ENCODE measurements at places on chromosomes 4 and X. TPM values are rescaled to one million over a fixed set of nuclear protein-coding genes. Genes with fewer than 3 reads are reported as not detected.

CYSLTR1 gene
- not detected for total RNA-seq

DRD5 gene
- total RNA-seq: not detected

ITGB1BP2 gene
- total RNA-seq: 1.4 TPM

EDA2R gene
- total RNA-seq: 0.05 TPM

PTPN13 gene
- 12.5 TPM for total RNA-seq

CCDC110 gene
- 0.05 TPM for total RNA-seq

MAPK10 gene
- 0.85 TPM for total RNA-seq

SRPK3 gene
- 1.6 TPM for total RNA-seq

TCEAL6 gene
- total RNA-seq: not detected

GPC3 gene
- 0.95 TPM for total RNA-seq

ITM2A gene
- total RNA-seq: 0.49 TPM

C4orf50 gene
- total RNA-seq: under 0.01 TPM

POF1B gene
- 0.08 TPM for total RNA-seq

NALF2 gene
- 1.5 TPM for total RNA-seq

CLCN4 gene
- total RNA-seq: 2.5 TPM

TBC1D8B gene
- 8.9 TPM for total RNA-seq

RAB33A gene
- 2.2 TPM for total RNA-seq

SCD5 gene
- 2.0 TPM for total RNA-seq

LRCH2 gene
- total RNA-seq: 0.13 TPM

ELOVL6 gene
- 0.54 TPM for total RNA-seq

IL1RAPL2 gene
- total RNA-seq: not detected

HCFC1 gene
- 113 TPM for total RNA-seq

STBD1 gene
- total RNA-seq: 4.9 TPM

TREX2 gene
- total RNA-seq: 2.4 TPM

RAB9B gene
- total RNA-seq: 0.62 TPM

AFM gene
- total RNA-seq: not detected

SNX25 gene
- total RNA-seq: 16.7 TPM

NAP1L2 gene
- total RNA-seq: 1.8 TPM

UCHL1 gene
- total RNA-seq: 0.74 TPM

GPR119 gene
- total RNA-seq: not detected

GRIA3 gene
- total RNA-seq: not detected

PABPC5 gene
- total RNA-seq: not detected

SH3RF1 gene
- total RNA-seq: 11.5 TPM

UGT2B28 gene
- not detected for total RNA-seq

DCX gene
- total RNA-seq: 0.13 TPM

IGFBP7 gene
- total RNA-seq: 9.5 TPM

ADH4 gene
- 0.10 TPM for total RNA-seq

PPARGC1A gene
- 0.59 TPM for total RNA-seq

PNCK gene
- 2.3 TPM for total RNA-seq

TDO2 gene
- 0.13 TPM for total RNA-seq

GYPE gene
- total RNA-seq: 0.15 TPM

NLGN4X gene
- not detected for total RNA-seq

All from Panc1 (cell line).